ENCODE measurements at places on chromosomes 1 and 21.

- DNase-seq, result no peak
Measured at GRCh38 chr1:55622074-55622473, 406.9 kb upstream of the USP24 start.

DNA sequence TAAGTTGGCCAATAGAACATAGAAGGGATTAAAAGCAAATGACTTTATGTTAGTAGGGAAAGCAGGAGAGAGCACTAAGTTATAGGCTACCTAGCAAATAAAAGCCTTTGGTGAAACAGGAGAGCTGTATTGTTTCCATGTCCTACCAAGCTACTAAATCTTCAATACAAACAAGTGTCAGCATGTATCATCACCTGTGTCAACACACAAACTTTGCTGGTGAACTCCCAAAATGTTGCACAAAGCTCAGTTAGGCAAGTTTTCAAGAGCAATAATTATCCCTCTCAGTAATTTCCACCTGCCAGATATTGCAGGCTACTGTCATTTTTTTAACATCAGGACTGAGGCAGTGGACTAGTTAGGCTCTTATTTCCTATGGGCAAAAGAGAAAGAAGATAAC, 77.7 kb upstream of the ADAM30 start:
- no peak for DNase-seq

DNA sequence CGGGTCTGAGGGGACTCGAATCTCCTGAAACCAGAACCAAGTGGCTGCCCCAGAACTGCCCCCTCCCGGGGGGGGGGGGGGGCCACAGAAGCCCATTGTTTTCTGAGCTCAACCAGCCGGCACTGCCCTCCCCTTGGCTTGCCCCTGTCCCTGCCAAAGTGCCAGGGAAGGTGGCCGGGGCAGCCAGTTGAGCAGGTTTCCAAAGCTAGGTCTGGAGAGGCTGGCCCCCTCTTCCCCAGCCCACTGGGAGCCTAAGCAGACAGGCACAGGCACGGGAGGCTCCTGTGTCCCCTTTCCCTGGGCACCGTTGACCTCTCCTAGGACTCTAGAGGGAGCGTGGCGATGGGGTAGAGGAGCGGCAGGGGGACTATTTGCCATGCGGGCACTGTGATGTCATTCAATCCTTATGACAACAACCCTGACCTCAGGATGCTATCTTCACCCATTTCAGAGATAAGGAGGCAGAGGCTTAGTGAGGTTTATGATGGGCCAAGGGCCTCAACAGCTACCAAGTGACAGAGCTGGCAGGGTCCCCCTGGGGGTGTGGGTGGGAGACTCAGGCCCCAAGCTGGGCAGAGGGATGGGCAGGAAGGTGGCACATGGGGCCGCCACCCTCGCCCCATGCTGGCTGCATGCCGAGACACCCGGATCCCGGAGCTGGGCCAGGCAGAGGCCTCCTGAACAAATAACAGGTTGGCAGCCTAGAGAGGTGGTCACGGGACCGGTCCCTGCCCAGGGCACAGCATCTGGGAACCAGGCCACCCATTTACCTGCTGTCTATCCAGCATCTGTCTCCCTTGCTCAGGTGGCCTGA, 35.0 kb downstream of the RAP1GAP start:
- DNase-seq, result no peak

DNA sequence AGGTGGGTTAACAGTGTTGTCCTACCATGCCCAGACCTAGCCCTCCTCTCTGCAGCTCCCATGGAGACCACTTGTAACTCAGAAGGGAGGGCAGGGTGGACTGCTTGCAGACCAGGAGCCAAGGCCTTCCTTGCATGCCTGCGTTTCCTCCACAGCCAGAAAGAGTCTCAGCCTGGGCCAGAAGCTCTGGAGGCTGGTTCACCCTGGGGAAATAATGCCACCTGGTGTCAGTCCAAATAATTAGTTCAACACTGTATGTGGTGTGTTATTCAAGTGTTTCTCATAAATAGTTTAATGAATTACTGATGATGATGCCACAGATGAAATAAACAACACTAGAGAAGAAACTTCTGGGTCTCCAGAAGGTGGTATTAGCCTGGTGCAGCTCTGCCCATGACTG, 16.9 kb upstream of the VANGL1 start:
- DNase-seq, result no peak

GRCh38 chr1:32500387-32501209, 35.7 kb downstream of the ZBTB8B start:
- peak; percentile 28 for DNase-seq

DNA sequence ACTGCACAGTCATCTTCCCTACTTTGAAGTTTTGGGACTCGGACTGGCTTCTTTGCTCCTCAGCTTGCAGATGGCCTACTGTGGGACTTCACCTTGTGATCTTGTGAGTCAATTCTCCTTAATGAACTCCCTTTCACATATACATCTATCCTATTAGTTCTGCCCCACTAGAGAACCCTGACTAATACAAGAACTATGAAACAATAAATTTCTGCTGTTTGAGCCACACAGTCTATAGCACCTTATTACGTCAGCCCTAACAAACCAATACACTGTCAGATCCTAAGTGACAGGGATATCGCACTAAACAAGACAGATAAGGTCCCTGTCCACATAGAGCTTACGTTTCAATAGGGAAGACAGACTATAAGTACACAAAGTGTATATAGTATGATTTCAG, 120.1 kb downstream of the PLPP3 start:
- no peak for DNase-seq

DNA sequence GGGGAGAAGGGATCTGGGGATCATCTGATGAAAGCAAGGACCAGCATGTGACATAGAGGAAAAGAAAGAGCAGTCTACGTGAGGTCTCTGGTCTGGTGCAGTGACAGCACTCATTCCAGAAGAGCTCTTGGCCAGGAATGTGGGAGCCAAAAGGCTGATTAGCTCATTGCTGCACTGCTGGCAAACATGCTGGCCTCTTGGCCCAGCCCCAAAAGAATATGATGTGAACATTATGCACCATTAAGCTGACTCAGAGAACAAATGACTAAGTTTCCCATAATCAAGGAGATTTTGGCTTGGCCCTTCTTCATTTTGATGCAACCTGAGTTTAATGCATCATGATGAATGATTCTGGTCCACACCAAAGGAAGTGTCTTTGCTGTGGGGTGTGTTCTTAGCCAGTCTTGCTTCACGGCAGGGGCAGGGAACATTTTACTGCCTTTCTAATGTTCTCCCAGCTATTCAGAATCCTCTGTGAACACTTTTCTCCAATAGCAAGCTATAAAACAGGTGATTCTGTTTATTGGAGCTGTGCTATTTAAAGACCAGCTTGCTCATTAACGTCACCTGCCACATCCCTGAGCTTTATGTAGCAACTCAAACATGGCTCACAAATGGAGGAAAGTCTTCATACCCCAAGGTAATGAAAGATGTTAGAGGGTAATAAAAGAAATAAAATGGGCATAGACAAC, 55.1 kb downstream of the PCBP3 start:
- DNase-seq, result peak; percentile 0

DNA sequence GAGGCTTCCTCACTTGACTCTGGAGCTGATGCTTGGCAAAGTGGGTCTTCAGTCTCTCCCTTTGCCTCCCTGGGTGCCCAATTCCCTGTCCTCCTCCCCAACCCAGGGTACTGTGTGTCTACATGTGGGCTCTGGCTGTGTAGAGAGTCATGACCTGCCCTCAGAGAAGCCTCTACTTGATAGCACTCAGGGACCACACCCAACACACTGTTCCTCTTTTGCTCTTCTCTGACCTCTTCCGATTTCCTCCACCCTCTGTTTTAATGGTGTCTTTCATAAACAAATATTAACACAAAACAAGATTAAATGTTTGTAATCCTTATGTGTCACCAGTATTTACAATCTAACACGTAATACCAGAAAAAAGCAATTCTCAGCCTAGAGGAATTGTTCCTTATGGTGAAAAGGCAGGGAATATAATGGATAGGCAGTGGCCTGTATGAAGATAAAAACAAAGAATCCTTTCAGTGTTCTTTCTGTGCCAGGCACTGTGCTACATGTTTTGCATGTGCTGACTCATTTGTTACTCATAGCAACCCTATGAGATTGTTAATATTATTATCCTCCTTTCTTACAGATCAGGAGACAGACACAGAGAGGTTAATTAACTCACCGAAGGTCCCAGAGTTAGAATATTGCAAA, 58.2 kb downstream of the HSD3B1 start:
- no peak for DNase-seq

DNA sequence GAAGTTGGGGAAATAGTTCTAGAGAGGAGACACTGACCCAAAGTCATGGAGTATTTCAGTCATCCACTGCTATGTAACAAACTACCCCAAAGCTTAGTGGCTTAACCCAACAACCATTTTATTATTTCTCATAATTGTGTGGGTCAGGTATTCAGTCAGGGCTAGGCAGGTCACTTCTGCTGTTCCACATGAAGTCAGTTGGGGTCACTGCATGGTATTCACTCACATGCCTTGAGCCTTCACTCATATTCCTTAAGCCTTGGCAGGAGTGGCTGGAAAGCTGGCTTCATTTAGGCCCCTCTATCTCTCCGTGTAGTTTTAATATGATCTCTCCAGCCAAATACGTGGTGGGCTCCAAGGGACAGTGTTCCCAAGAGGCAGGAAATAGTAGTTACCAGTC, 17.5 kb upstream of the RNF11 start:
- no peak for DNase-seq

DNA sequence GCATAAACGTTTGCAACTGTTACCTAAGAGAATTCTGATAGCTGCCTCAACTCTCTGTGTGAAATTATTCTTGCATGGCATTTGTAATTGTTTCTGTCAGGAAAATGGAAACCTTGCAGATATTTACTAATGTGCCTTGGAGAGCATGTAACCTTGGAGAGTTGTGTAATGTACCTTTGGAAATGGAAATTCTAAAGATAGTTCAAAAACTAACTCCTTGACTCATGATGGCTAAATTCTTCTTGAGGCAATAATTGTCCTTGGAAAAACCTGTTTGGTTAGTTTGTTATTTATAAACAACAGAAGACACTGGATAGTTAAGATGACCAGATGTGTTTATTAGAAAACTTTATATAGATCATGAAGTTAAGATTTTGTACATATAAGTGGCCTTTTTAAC, 1033.8 kb downstream of the PLA2G4A start:
- DNase-seq, result no peak

GRCh38 chr1:85607126-85607920, 26.8 kb downstream of the CCN1 start:
- no peak for DNase-seq

- no peak for DNase-seq
Measured at GRCh38 chr1:2817784-2818564, 16.5 kb upstream of the TTC34 start.

- no peak for DNase-seq
Measured at GRCh38 chr1:208714323-208714722, 470.1 kb upstream of the PLXNA2 start.

GRCh38 chr1:14280909-14281308, 317.6 kb upstream of the KAZN start:
- DNase-seq, result no peak

DNA sequence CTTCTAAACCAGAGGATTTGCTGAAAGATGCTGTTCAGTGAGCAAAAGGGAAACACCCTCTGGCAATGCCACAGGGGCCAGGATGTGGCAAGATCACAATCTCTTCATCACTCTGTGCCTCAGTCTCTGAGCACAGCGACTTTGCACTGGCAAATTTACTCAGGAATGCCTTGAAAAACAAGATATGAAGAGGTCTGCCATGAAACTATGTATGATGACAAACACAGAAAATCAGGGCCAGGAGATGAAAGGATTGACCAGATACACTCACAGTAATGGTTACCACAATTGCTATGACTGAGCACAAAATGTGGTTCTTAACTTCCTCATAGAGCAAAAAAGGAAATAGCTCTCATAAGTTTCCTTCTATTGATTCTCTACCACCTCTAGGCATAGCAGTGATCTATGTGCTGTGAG, 5.8 kb downstream of the TTC13 start:
- no peak for DNase-seq

- peak; percentile 70 for DNase-seq
Measured at GRCh38 chr1:61280452-61280851, 198.1 kb downstream of the NFIA start.

GRCh38 chr1:211684791-211685190, 9.4 kb upstream of the NEK2 start:
- no peak for DNase-seq

DNA sequence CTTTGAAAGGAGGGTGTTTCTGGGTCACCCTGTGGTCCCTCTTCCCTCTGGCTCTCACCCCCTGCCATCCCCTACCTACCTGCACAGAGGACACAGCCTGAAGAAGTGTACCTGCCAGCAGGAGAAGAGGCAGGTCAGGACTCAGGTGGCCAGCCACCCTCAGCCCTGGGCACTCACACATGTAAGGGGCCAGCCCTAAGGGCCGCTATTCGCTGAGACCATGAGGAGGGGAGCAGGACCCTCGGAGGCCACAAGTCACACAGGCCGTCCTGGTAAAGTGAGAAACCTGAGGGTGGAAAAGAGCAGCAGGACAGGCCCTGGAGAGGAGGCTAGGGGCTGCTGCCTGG, 1.2 kb downstream of the ZNF692 start:
- no peak for DNase-seq

GRCh38 chr1:118244194-118244593, 59.2 kb upstream of the SPAG17 start:
- peak; percentile 54 for DNase-seq

DNA sequence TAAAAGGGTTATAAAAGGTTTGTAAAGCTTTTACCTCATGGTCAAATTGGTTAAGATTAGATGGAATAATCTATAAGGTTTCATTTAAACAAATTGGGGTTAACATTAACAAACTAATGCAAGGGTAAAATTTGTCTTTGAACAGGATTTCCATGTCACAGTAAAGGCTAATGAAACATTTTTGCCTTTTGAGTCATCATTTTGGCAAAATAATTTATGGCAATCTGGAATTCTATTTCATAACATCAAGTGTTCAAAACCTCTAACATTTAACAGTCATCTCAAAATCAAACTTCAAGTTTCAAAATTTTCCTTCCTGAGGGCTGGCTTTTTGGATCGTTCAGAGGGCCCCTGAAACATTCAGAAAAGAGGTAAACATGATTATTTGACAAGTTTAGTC, 6.6 kb upstream of the CD46 start:
- no peak for DNase-seq

DNA sequence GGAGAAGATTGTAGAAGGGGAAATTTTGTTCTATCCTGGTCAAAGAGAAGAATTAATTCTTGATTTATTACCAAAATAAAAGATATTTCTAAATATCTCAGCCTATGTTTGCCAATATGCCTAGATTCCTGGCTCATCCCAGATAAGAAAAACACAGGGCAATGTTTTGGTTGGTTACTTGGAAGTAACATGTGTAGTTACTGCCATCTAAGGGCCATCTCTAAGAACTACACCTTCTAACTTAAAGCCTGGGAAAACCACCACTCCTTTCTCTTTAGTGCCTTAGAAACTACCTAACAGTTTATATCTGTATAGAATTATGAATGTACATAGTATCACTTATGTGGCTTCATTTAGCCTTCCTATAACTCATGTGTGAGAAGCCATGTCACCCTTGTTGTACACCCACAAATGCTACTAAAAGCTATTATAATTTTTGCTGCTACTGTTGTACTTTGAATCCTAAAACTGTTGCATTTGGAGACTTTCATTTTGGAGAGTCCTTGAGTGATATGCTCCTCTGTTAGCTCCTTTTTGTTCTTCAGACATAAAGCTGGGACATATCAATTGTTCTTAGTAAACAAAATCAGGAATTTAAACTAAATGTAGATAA, 4.5 kb downstream of the AIM2 start:
- DNase-seq, result peak; percentile 39

GRCh38 chr1:198936371-198937083, 297.7 kb downstream of the PTPRC start:
- no peak for DNase-seq

Measured in forelimb muscle (tissue), 1 donor.